ENCODE measurements at places on chromosomes 7 and 10.

GRCh38 chr7:92092210-92092609 lies 42.1 kb downstream of the CYP51A1 start:
- no peak for DNase-seq

DNA sequence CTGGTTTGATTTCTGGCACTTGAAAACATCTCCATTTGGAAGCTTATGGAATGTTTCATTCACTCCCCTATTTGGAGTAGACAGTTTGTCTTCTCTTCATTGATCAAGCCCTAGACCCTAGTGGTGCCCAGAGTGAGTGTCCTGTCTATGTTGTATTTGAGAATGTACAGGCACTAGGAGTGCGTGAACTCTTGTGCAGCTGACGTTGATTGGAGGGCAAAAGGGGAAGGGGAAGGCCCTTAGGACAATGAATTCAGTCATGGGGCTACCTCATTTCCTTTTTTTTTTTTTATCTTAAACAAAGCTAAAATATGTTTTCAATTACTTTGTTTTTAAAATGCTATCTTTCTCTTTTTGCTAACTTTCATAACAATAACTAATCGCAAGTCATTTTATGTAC lies 66.5 kb downstream of the ADD3 start:
- DNase-seq: peak; percentile 38

GRCh38 chr7:141891336-141891735 lies 24.9 kb upstream of the OR9A4 start:
- DNase-seq: no peak

DNA sequence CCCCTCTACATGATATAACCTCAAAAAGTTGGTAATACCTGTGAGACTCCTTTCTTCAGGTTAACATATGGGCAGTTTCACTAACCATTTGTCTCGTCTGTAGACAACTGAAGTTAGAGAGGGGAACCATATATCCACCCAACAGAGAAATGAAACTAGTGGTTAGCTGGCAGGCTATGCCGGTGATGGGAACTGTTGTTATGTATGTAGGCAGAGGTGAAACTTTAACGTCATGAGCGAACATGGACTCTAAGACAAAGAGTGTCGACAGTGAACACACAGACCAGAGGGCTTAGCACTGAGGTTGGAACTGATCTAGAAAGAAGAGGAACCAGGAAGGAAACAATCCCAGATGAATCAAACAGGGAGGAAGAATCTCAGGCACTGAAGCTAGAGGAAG lies 112.4 kb downstream of the ELMO1 start:
- DNase-seq: no peak

DNA sequence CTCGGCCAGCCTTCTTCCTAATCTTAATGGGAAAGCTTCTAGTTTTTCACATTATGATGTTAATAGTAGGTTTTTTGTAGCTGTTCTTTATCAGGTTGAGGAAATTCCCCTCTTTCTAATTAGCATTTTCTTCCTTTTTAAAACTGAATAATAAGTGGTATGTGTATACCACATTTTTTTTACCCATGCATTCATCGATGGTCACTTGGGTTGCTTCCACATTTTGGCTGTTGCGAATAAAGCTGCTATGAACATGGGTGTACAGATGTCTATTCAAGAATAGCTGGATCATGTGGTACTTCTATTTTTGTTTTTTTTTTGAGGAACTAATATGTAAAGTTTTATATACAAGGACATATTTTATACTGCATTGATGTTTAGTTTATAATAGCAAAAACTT lies 44.3 kb downstream of the NRF1 start:
- no peak for DNase-seq

DNA sequence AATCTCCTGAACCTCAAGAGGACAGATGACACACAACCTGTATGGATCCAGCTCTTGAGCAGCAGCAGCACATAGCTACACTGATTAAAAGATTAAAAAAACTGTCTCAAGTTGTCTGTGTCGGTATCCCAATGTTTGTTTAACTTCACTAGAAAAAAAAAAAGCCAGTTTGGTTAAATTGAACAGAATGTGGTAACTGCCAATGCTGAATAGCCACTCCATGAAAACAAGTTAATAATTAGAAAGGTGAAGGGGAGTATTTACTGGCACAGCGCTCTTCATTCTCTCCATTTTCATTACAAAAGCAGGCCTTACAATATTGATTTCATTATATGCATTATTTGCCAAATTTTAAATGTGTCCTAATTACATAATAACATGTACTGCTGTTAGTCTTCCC lies 47.6 kb downstream of the GDI2 start:
- no peak for DNase-seq

DNA sequence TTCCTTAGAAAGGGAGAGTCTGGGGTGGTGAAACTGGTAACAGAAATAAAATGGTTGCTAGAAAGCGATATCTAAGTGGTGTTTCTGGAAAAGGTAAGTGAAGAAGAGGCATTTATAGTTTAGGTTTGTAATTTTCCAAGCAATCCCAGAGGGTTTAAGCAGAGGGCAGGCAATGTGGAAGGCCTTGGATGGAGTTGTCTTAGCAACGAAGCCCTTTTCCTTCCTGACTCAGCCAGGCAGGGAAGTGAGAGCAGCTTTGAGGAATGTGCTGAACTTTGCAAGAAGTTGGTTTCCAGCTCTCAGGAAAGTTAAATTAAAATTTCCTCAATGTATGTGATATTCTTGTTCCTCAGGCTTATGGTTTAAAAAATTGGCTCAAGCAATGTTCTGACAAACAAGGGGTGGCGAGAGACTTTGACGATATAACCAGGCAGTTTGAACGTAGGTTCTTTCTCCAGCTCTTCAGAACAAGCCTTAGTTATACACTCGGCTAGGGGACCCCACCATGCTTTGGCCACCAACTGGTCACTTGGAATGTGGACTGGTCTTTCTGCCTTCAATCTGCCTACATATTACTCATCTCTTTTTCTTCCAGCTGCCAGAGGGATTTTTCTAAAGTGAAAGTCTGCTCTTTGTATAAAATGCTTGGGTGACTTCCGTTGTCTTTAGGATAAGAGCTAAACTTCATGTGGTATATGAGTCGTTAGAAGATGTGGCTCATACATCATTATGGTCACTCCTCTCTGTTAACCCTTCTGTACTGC lies 66.9 kb upstream of the SLC25A13 start:
- no peak for DNase-seq

- DNase-seq: no peak
Measured at GRCh38 chr7:13169356-13169755, 481.9 kb downstream of the ARL4A start.

GRCh38 chr7:31104361-31105255 lies 52.5 kb downstream of the ADCYAP1R1 start:
- no peak for DNase-seq

- DNase-seq: no peak
Measured at GRCh38 chr10:1394155-1394912, 338.1 kb downstream of the WDR37 start.

DNA sequence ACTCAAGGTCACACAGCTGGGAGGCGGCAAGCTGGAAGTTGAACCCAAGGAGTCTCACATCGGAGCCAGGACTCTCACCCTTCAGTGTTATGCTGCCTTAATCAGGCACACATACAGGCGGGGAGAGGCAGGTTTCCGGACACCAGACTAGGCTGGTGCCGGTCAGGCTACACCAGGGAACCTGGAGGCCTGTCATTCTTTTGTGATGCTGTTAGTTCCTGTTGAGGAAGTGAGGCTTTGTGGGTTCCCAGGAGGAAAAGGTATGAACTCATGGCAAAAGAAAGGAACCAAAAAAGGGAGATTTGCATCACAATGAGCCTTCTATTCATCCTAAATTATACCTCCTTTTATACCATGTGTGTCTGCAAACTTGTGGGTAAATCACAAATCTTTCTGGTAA lies 103.8 kb downstream of the TCF7L2 start:
- no peak for DNase-seq

DNA sequence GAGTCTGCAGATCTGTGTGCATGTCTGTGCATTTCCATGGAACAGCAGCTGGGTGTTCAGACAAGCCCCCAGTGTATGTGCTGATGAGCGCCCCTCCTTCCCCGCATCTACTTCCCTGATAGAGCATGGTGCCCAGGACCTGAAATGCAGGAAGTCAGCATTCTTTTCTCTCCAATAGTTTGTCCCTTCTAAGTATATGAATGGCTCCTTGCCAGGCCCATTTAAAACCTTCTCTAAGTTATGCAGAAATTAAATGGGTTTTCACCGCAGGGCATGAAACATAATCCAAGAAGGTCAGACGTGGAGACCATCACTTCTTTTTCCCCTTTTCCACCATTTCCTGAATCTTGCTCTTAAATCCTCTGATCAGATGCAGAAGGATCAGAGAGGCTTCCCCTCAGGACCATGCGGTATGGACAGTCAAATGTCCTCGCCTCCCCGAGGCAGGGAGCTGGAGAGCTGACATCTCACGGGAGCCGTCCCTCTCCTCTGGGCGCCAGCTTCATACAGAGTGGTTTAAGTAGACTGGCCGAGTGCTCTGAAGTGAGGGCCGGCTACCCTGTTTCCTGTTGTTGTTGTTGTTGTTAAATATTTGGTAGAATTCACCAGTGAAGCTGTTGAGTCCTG lies 155.3 kb downstream of the C10orf105 start:
- DNase-seq: no peak

GRCh38 chr7:81186691-81187090 lies 267.8 kb upstream of the SEMA3C start:
- no peak for DNase-seq

GRCh38 chr10:3263747-3264146 lies 91.2 kb upstream of the PITRM1 start:
- DNase-seq: no peak

DNA sequence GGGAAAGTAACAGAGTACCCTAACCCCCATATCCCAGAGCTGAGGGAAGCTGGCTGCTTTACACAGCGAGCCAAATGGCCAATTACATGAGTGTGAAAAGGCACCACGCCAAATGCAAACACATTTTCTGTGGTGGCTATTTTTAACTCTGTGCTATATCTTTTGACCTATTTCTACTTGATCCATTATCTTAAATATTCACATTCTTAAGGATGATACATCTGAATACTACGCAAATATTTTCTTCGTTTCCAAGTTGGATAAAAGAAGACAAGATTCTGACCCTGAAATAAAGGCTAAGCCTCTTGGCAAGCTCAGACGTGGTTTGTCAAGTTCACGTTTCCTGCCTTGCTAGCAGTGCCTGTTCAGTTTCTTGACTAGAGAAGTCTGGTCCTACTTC lies 146.7 kb upstream of the TMEM196 start:
- DNase-seq: no peak

GRCh38 chr10:123475466-123475865 lies 190.7 kb upstream of the GPR26 start:
- DNase-seq: no peak

GRCh38 chr10:80784695-80785094 lies 247.0 kb downstream of the SH2D4B start:
- DNase-seq: no peak

DNA sequence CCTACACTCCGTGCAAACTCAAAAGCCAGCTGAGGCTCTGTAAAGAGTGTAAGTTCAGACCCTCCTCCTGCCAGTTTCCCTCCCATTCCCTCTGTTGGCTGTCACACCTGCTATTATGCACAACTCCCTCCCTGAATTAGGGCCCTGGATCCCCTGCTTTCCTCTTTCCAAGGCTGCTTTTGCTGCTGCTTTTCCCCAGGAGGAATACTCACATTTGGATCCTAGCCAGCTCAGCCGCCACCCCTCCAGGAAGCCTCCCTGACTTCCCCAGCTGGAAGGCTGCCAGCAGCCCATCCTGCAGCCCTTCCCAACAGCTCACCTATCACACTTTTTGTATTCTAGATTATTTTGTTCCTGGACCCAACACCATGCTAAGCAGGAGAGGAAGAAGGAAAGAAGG lies 40.9 kb upstream of the WDR11 start:
- no peak for DNase-seq

GRCh38 chr7:131781-132482 lies 60.4 kb upstream of the FAM20C start:
- DNase-seq: no peak

DNA sequence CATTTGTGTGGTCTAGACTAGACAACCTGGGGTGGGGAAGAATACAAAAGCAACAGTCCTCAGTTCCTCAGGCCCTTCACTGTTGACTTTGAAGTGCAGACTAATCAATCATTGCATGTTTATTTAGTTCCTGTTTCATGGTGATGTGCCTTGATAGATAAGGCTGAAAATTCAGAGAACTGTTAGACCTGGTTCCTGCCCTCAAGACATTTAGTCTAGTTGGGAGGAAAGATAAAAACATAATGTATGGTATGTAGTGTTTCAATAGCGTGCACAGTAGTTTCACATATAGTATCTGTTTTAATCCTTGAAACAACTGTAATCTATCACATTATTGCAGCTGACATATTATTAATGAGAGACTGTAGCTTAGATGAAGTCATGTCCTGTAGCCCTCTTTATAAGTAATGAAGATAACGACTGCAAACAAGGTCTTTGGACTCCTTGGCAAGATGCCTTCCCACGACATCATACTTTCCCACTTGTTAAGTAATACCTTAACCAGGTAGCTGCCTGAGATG lies 124.0 kb downstream of the CELF2 start:
- DNase-seq: peak; percentile 86

- DNase-seq: no peak
Measured at GRCh38 chr7:46814516-46815250, 767.2 kb downstream of the TNS3 start.

- no peak for DNase-seq
Measured at GRCh38 chr7:148967602-148968001, 60.7 kb downstream of the PDIA4 start.

DNA sequence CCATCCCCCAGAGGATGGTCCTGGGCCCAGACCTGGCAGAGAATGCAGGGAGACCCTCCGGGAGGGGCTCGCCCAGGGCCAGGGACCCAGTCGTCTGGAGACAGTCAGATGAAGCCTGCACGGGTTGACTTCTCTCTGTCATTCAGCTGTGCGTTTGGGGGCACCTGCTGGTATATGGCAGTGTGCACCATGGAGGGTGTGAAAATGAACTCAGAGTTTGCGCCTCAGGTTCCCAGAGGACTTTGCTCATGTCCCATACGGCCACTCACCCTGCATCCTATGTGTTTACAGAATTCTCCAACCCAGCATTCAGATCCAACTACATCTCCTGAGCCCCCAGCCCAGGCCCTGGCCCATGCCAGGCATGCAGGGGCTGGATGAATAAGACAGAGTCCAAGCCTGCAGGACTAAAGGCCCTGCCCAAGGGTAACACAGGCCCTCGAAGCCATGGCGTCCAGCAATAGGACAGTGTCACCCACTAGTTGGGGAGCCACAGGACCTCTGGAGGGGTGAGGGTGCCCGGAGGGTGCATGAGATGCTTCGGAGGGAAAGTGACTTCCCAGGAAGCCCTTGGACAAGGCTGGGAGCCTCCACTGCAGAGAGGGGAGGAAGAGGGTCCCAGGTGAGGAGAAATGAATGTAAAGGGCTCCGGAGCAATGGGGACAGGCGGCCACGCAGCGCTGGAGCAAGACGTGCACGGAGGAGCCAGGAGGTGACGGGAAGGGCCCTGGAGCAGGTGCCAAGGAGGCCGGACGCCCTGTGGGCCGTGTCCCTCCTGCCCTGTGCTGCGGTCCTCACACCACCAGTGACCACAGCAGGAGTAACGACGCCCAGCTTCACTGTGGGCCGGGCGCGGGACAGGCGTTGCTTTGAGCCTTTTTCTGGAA lies 36.3 kb downstream of the CALML3 start:
- DNase-seq: no peak

DNA sequence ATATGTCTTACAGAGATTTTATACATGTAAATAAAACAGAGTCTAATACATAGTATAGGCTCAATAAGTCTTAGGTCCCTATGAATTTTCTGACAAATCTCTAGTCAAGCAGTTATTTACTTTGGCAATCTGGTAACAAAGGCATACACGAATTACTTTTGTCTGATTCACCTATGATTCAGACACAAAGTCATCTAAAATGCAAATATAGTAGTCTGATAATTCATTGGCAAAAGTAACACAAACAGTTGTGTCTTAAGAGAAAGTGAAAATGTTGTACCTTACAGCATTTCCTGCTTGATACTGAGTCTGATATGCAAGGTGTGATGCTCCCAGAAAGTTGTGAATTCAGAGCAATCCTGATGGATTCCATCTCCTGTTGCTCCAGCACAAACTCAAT lies 209.4 kb upstream of the PRSS1 start:
- DNase-seq: no peak

All from common myeloid progenitor, CD34-positive (primary cell).